ENCODE measurements at places on chromosomes 7 and 10.

- no peak for DNase-seq
Observed at GRCh38 chr7:136386876-136387275, 409.7 kb upstream of the MTPN start.

DNA sequence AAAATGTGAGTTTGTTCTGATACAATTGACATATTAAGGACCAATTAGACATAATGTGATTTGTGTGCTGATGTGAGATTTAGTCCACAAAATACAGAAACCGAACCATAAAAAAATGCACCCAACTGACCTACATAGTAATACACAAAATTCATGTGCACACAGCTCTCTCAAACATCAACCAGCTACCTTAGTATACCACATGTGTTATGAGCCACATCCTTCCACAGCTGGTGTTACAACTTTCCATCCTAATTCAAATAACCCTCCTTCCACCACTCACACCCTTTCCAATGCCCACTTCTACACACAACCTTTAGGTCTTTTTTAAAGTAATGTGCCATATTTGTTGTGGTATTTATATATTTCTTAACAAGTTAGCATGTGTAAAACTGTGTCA is 31.7 kb upstream of the C7orf33 start:
- DNase-seq = no peak

DNA sequence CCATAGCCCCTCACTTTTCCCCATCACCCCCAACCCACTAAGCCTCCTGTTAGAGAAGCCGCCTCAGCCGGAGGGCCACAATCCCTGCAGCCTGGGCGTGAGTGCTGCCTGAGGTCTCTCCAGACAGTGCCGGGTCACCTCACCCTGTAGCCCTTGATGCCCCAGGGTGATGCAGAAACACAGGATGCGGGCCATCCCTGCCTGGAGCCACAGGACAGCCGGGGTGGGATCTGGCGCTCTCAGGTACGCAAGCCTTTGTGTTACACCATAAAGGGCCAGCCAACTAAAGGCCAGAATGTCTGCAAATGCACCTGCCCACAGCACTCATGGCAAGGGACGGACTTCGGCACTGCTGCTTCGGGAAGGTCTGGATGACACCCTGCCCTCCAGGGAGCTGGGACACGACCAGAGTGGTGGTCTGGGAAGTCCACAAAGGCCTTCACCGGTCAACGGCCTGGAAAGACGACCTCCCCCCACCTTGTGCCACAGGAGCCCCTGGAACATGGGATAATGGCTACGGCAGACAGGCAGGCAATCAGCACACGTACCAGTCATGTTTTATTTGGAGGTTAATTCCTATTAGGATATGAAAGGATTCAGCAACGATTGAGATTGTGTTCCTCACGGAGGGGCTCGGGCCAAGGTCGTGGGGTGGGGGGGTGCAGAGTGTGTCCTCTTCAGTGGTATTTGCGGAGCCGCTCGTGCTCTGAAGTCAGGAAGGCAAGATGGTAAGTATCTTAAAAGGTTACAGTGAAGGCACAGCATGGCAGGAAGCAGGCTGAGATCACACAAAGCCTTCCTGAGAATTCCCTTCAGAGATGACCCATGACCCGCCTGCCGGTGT is 8.1 kb downstream of the ATP5MF start:
- no peak for DNase-seq

DNA sequence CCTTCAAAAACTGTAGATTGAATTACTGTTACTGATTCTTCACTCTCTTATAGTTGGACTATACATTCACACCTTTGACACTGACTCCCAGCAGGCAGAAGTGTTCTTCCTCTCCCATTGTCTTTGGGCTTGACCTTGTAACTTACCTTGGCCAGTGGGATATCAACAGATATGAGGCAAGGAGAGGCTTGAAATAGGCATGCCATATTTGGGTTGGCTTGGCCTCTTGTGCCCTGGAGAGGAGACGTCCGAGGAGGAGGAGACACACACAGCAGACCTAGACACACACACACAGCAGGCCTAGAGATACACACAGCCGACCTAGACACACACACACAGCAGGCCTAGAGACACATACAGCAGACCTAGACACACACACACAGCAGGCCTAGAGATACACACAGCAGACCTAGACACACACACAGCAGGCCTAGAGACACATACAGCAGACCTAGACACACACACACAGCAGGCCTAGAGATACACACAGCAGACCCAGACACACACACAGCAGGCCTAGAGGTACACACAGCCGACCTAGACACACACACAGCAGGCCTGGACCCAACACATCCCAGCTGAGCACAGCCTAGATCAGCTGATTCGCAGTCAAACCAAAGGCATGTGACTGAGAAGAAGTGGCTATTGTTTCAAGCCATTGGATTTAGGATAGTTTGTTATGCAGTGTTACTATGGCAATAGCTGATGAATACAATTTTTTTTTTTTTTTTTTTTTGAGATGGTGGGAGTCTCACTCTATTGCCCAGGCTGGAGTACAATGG is 12.5 kb upstream of the GNA12 start:
- DNase-seq = no peak

- DNase-seq = no peak
Observed at GRCh38 chr7:73431041-73431835, 2.3 kb upstream of the FZD9 start.

DNA sequence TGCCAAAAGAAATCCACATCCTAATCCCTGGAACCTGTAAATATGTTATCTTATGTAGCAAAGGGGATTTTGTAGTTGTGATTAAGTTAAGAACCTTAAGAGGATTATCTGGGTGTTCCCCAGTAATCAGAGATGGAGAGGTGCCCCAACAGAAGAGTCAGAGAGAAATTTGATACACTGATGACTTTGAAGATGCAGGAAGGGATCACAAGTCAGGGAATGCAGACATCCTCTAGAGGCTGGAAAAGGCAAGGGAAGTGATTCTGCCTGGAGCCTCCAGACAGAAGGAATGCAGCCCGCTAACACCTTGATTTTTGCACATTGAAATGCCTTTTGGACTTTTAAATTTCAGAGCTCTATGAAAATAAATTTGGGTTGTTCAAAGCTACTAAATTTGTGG is 531.7 kb downstream of the DNAJB9 start:
- no peak for DNase-seq

DNA sequence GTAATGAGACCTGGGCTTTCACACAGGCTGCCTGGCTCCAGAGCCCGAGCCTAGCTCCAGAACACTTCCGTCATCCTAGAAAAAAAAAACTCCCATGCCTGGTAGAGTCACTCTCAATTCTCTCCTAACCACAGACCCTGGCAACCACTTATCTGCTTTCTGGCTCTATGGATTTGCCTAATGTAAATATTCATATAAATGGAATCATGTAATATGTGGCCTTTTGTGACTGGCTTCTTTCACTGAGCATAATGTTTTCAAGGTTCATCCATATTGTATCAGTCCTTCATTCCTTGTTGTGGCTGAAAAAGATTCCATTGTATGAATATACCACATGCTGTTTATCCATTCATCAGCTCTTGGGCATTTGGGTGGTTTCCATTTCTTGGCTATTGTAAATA is 167.7 kb upstream of the MKLN1 start:
- DNase-seq = no peak
